ENCODE measurements at places on chromosomes 6 and 20.

GRCh38 chr6:67680297-67680932 lies 954.7 kb upstream of the ADGRB3 start:
- DNase-seq: no peak

DNA sequence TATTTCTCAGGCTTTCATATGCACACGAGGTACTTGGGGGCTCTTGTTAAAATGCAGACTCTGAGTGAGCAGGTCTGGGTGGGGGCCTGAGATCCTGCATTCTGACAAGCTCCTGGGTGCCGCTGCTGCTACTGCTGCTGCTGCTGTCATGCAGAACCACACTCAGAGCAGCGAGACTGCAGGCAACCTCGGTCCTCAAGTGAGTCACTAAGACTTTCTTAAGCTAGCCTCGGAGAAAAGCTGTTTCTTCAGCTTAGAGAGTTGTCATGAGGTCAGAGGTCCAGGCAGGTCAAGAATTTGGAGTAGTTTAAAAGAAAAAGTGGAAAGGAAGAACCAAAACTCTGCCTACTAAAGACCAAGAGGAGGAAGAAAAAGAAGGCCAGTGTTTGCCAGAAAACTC lies 92.9 kb downstream of the SPTLC3 start:
- no peak for DNase-seq

GRCh38 chr6:7110092-7110792 lies 2.5 kb downstream of the RREB1 start:
- no peak for DNase-seq

GRCh38 chr6:54730767-54731630 lies 115.6 kb upstream of the FAM83B start:
- DNase-seq: no peak

DNA sequence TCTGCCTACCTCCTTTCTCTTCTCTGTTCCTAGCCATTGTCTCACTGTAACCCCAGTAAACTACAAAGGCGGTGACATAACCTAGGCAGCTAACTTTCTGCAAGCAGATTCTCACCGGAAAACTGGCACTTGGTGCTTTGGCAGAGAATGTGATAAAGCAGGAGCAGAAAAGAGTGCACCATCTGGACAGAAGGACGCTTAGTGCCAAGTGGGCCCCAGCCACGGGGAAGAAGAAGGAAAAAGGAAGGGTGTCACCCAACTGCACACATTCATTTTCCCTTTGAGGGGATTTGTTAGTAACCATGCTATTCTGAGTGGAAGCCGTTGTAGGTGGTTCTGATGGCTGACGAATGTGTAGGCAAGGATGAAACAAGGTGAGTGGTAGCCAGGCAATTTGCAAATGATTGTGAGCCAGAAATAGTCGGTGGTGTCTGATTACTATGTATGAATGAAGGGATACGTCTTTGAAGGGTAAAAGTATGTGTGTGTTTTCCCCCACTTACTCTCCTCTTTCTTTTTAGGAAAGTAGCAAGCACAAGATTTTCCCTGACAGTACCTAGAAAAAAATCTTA lies 148.3 kb upstream of the STXBP5 start:
- no peak for DNase-seq

- no peak for DNase-seq
Observed at GRCh38 chr6:35439308-35439707, 12.8 kb upstream of the FANCE start.

GRCh38 chr6:2209226-2209809 lies 36.1 kb downstream of the GMDS start:
- DNase-seq: peak; percentile 40

DNA sequence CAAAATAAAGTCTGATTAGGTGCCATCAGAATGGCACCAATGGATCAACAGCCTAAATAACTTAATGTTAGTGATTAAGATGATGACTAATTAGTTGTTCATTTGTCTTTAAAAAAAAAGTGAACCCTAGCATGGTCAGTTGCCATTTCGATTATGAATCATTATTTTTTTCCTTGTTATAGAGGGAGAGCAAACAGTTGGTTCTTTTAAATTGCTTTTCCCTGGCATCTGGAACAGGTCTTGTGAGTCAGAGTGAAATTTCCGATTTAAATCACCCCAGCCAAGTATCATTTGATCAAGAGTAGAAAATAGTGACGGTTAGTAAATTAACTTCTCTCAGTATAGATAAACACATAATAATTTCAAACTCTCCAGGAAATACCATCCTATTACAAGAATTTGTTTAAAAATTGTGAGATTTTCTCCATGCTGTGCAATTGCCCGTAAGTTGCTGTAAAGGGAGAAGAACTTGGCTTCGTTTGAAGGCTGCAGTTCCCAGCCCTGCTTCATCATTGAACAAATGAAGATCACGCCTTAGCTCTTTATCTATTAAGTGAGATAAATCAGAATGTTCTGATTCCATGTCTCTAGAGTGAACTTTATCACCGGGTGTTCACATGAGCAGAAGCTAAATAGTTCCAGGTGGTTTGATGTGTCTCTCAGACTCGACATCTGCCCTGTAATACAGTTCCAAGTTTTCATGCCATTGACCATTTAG lies 741.3 kb downstream of the DOK5 start:
- DNase-seq: no peak

- no peak for DNase-seq
Observed at GRCh38 chr6:6654599-6655575, 66.4 kb downstream of the LY86 start.

DNA sequence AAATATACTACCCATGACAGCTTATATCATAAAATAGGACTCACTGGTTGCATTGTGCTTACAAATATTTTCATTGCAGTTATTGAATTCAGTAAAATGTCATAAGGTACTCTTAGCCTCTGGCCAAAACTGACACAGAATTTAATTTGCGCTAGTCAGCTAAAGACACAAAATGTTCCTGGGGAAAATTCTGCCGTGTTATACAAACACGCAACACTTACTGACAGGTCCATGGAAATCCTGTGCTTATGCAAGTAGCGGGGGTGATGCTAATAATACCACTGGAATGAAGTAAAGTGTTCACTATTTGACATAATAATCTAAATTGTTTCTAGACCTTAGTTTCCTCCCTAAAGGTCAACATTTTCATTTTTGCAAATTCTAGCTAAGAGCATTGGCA lies 354.4 kb upstream of the RSPO3 start:
- no peak for DNase-seq

DNA sequence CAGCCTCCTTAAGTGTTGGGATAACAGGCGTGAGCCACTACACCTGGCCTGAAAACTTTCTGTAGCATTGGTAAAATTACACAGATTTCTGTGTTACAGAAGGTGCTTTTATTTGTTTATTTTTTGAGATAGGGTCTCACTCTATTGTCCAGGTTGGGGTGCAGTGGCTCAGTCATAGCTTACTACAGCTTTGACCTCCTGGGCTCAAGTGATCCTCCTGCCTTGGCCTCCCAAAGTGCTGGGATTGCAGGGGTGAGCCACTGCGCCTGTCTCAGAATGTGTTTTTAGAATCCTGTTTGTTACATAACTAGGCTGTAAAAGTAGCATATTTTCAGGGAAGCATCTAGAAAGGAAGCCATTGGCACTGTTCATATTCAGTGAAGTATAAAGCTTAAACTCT lies 16.9 kb upstream of the BLTP3A start:
- no peak for DNase-seq

- DNase-seq: peak; percentile 1
Observed at GRCh38 chr6:111338843-111339242, 144.2 kb downstream of the REV3L start.

DNA sequence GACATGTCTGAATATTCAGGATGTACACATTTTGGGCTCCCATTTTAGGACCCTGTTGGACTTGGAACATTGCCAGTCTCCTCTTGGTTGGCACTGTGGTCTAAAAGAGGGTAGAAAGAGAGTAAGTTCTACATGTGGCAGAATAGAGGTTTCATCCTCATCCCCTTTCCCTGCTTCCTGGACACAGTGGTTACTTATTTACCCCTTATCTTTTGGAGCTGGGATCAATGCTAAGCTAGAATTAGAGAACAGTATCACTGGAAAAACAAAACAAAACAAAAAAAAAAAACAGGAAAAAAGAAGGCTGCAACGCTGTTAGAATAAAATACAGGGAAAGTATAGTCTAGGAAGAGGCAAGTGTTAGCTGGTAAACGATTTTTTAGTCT lies 790.6 kb downstream of the MAFB start:
- no peak for DNase-seq

DNA sequence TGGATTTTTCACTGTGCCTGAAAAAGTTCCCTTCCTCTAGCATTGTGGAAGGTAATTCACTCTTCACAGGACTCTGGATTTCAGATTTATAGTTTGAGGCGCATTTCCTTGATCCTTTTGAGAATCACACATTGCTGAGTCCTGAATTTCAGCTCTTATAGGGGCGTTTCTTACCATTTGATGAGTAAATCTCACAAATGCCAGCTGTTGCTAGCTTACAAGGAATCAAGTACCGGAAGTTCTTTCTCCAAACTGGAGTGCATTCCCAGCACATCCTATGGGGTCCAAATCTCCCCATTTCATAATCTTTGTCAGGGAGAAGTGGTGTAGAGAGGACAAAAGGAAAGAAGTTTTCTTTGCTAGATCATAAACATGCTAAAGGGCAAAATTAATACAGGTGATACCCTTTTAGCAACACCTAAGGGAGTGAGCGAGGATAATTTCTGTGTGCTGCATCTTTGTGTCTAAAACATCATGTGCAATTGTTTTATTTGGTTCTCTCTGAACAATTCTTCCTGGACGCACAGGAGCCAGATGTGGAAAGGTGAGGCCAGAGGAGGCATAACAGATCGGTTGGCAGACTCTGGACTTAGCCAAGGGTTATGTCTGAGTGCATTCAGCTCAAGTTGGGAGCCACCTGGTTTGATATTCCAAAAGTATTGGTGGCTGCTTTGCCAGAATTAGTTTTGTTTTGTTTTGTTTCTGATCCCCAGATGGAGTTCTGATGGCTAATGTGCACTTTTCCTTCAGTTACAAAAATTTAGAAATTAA lies 37.4 kb upstream of the EYA2 start:
- no peak for DNase-seq

DNA sequence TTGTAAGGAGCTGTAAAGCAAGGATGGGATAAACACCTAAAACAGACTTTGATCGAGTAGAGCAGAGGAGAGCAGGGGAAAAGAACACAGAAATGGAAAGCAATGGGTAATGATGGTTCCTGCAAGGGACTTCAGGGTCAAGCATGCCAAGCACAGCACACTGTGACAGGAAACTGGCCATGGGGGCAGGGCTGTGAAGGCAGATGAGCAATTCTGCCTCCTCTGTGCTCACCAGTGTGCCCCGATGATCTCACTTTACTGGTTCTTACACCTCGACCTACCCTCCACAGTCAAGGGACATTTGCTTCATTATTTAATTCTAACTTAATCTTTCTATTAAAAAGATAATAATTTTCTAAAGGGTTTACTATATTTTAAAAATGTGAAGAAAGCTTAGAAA lies 21.6 kb upstream of the MYB start:
- DNase-seq: no peak

DNA sequence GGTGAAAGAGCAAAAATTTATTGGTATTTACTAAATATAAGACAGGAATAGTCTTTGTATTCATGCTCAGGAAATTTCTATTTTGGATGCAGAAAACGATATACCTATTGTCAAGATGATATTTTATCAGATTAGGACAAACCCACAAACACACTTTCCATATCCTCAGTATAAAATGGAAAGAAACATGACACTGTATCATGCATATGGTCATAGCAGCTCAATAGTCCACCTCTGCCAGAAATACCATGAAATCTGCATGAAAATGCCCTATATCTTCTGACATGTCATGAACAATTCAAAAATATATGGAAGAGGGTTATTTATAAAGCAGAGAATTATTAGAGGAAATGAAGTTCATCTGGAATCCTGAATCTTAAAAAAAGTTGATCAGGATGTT lies 11.7 kb upstream of the HINT3 start:
- no peak for DNase-seq

- DNase-seq: no peak
Observed at GRCh38 chr20:48295966-48296421, 510.7 kb upstream of the SULF2 start.

DNA sequence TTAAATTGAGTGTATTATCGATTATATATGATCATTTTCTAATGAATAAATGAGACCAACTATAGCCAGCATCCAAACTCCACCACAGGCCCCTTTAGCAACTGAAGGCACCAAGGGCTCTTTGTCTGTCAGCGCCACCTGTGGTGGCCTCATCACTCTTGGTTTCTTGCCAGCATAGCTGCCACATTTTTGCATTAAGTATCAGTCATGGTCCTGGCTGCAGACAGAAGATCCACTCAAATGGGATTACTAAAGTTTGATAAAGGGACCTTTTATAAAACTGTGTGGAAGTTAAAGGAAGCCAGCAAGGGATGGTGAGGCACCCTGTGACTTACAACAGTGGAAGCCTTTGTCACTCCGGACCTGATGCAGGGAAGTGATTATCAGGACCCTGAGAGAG lies 162.9 kb downstream of the C6orf118 start:
- DNase-seq: no peak

GRCh38 chr6:7424967-7425807 lies 35.6 kb downstream of the RIOK1 start:
- DNase-seq: no peak

GRCh38 chr6:126056355-126057004 lies 70.1 kb downstream of the TRMT11 start:
- DNase-seq: no peak

DNA sequence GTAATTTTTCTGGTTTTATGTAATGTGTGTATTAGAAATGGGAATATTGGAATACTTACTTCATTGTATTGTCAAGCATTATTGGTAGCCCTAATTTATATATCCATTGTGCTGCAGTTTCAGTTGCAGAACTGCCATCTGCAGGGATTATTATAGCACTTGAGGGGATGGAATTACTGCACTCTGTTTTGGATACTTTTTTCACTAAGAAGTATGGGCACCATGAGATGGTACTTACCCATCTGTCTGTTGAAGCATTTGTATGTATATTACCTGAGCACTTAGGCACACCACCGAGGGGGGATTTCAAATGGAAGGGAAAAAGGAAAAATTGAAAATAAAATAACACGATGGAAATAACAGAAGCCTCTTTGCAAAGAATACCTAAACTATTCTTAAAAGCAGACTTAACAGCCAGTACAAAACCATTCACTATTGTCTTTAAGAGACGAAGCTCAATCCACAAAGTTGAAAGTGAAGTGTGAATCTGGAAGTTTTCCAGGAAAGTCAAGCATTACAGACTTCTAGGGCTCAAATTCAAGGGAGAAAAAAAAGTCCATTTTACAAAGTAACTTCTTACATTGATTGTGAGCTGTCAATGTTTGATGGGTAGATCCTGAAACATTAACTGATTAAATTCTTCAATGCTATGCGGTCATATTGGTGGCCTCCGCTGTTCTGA lies 318.7 kb downstream of the SOX4 start:
- no peak for DNase-seq

- no peak for DNase-seq
Observed at GRCh38 chr6:2850538-2851113, 9.0 kb upstream of the SERPINB1 start.

DNA sequence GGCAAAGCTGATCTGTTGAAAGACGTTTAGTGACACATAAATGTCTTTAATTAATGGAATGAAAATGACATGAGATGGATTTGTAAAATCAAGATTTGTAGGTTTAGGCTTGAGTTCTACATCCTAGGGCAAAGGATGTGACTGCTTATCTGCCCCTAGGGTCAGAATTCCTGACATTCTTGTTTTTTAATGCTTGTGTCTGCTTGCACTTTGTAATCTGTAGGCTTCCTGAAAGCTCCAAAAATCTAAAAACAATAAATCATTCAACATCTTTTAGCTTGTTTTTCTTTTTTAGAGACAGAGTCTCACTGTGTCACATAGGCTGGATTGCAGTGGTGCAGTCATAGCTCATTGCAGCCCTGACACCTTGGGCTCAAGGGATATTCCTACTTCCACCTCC lies 107.9 kb upstream of the MLIP start:
- DNase-seq: no peak

Measured in CD4-positive, alpha-beta T cell treated with Interleukin-17A for 1 hour (primary cell).